ENCODE measurements at places on chromosomes 7 and 10.

DNA sequence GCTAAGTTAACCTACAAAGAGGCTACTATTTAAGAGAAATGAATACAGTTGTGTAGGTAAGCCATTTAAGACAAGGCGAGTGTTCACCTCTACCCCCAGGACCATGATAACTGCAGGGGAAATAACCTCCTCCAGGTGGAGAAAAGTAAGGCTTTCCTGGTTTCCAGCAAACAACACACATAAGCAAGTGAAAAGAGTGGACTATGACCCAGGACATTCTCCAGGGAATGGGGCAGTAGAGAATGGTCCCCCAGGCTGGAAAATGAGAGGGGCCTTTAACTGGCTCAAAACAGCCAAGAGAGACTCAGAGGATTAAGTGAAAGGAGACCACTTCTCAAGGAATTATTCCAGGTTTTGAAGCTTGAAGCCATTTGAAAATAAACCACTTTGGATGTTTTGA, 101.0 kb upstream of the GJD4 start:
- DNase-seq, result no peak

GRCh38 chr7:29988424-29989256, 961 bp downstream of the SCRN1 start:
- peak; percentile 37 for DNase-seq

GRCh38 chr10:2119316-2119715, 382.0 kb upstream of the ADARB2 start:
- no peak for DNase-seq

DNA sequence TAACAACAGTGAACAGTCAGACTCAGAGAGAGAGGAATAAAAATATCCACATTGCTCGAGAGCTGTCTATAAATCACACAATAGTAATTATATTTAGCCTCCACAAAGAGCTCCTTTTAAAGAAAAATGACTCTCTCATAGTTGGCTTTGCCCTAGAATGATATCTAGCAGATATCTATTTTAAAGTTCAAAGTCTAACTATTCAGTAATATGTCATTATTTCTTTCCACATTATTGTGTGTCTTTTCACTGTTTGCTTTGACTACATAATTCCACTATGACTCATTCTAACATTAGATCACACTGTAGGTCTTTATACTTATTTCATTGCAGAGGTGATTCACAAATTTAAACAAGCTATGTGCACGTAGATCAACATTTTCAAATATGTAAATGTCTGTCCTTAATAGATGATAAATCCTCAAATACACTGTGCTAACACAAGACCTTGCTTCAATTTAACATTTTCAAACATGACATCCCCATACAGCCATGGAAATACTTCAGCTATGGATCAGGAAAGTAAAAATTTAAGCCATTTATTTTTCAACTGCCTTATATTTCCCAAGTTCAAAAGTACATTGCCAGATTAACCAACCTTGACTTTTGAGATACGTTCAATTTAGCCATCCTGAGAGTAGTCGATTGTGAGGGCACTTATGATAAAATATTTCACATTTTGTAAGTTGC, 99.9 kb upstream of the AKR1E2 start:
- DNase-seq, result no peak

DNA sequence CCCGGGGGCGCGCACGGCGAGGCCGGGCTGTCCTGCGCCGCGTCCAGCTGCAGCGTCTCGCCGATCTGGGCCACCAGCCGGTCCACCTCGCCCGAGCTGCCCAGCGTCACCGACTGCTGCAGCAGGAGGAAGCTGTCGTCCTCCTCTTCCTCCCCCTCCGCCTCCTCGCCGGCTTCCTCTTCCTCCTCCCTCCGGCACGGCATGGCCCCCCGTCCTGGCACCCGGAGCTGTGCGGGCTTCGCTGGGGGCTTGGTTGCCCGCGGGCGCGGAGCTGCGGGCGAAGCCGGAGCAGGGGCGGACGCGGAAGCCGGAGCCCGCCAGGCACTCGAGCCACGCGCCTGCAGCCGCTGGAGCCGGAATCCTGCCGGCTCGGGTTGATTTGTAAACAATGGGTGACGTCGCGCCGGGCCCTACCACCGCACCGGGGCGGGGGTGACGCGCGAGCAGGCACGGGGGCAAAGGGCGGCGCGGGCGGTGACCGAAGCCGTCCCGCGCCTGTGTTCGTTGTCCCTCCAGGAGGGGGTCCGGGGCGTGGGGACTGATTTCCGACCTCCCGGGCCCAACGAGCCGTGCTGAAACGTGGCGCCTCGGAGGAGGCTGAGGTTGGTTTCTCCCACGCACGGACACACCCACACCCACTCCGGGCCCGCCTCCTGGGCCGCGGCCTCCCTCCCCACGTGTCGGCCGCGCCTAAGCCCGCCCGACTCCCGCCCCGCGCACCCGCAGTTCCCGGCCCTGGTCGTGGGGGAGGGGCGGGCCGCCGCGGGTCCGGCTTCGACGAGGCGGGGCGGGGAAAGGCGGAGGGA, at the start of gene FRAT2:
Gene FRAT2 (minus strand): TSS at position 360 of the 806 bp plus-strand sequence. CDS start 157 bp downstream, at position 203.
- peak; percentile 92 for DNase-seq

DNA sequence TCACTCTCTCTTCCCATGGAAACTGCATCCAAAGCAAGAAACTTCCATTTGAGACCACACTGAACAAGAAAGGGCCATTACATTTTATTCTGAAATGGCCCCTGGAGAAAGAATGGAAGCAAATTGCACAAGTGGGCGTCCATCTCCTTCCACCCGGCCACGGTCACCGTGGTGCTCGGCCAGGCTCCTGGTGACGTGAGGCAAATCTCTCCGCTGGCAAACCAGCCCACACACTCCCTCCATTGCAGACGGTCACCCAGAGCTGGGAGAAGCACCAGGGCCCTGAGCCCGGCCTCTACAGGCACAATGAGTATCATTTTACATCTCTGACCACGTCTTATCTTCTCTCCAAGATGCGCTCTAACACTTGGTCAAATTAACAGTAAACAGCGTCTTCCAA, 126.1 kb upstream of the FAM20C start:
- no peak for DNase-seq

DNA sequence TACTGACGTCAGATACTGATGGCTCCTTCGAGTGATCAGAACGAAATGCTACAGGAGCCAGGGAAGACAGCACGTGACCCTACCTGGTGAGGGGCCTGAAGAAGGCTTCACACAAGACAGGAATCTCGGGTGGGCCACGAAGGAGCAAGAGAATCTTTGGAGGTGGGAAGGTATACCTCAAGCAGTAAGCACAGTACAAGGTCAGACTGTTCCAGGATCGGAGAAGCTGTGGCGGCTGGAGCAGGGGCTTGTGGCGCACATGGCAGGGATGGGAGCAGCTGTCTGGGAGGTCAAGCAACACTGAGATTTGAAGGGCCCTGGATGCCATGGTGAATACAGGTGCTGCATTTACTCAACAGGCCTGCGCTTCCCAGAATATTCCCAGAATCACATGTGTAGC, 45.4 kb downstream of the C10orf143 start:
- no peak for DNase-seq

GRCh38 chr10:129339841-129340240, 127.2 kb upstream of the MGMT start:
- no peak for DNase-seq

GRCh38 chr7:2651847-2652735, 20.3 kb downstream of the TTYH3 start:
- no peak for DNase-seq

DNA sequence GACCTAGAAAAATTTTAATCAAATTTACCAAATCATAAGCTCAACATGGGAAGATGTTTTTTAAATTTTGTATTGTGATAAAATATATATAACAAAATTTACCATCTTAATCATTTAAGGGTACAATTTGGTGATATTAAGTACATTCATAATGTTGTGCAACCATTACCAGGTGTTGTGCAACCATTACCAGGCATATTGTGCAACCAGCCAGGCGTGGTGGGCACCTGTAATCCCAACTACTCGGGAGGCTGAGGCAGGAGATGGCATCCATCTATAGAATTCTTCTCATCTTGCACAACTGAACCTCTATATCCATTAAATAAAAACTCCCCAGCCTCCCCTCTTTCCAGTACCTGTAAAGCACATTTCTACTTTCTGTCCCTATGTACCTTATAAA, 124.5 kb upstream of the SLC13A1 start:
- no peak for DNase-seq

- DNase-seq, result no peak
Observed at GRCh38 chr7:8134089-8134733, 127.8 kb downstream of the ICA1 start.

- no peak for DNase-seq
Observed at GRCh38 chr7:94907026-94907810, at the start of gene PPP1R9A. TSS of gene PPP1R9A (plus strand) at chr7:94907594. CDS start at chr7:94910114, 2,520 bp downstream.

- DNase-seq, result no peak
Observed at GRCh38 chr10:26725837-26726727, 28.6 kb downstream of the PDSS1 start.

- DNase-seq, result no peak
Observed at GRCh38 chr7:139825666-139826290, 3.3 kb upstream of the TBXAS1 start.

GRCh38 chr10:130424418-130424817, 288.2 kb downstream of the GLRX3 start:
- no peak for DNase-seq

GRCh38 chr10:101716891-101717659, 22.1 kb upstream of the FBXW4 start:
- peak; percentile 35 for DNase-seq

- DNase-seq, result no peak
Observed at GRCh38 chr10:8543361-8544056, 489.0 kb downstream of the GATA3 start.

- DNase-seq, result no peak
Observed at GRCh38 chr10:76398043-76398710, 966.8 kb downstream of the LRMDA start.

GRCh38 chr10:119536508-119537025, 6.0 kb downstream of the RGS10 start:
- DNase-seq, result no peak

DNA sequence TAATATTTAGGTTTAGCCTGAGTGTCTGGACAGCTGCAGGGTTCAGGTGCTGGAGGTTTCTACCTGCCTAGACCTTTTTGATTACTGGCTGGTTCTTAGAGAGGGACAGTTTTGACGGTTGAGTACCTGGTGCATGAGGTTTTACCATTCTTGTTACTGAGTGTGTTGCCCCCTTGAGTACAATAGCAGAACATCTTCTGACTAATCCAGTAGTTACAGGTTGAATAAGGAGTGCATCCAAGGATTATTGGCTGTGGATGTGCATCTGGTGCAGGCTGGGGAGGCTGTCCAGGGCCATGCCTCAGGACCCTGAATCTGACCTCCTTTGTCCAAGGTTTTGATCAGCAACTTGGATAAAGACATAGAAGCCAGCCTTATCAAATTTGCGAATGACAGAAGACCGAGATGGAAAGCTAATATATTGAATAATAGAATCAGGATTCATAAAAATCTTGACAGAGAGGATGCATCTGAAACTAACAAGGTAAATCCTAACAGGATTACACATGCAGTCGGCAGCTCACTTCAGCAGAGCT, 23.1 kb downstream of the PLPP4 start:
- DNase-seq, result no peak

GRCh38 chr10:116269619-116270018, 3.4 kb downstream of the GFRA1 start:
- DNase-seq, result no peak

Measured in activated T-cell treated with anti-CD3 and anti-CD28 coated beads, Interleukin-2, amount 50 U/mL, for 48 hours (primary cell).